ENCODE measurements at places on chromosomes 7 and 10.

DNA sequence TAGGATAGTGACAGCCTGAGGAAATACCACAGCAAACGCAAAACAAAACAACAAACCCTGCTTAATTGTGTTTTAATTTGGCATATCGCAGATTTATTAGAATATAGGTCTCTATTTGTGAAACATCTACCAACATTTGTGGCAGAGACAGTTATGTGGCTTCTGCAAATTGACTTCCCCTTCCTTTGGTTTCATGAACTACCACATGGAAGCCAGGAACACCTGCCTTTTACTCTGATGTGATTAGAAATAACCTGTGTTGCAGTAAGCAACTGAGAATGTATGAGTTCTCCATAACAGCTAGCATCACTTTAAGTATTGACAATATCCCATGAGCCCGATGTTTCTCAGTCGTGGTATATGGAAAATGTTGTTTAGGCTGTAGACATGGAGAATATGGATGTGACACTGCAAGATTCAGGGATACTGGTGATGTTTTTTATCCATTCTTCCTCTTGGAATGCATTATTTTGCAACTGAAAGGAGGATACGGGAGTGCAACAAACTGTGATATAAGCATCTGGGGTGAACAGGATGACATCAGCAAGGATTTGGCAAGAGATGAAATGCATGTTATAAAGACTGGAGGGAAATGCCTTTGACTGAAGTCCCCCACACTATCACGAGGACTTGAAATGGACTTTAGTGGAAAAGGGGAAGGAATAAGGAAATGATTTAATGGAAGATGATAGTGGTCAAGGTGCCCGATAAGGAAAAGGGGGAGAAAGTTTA lies 95.9 kb downstream of the CUBN start:
- DNase-seq: no peak

- no peak for DNase-seq
These were observed 5.3 kb downstream of the PARD3 start for GRCh38 chr10:34809796-34810195.

DNA sequence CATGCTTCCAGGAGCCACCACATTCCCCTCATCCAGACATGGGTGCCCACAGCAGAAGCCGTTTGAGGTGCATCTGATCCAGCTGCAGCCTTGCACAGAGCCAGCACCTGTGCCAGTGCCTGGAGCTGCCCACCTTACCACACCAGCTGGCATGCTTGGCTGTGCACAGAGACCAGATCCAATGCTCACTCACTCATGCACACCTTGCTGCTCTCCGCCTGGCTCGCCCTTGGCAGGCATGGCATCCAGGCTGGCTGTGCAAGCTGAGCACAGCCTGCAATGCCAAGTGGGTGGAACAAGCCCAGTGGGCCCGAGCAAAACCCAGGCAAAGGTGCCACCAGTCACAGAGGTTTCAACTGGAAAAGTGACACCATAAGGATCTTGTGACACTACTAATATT lies 66.9 kb upstream of the SEMA3A start:
- no peak for DNase-seq

- no peak for DNase-seq
These were observed 5.4 kb downstream of the PLOD3 start for GRCh38 chr7:101212014-101212413.

All from T-helper 17 cell (primary cell).